SJSA1 (cell line): ENCODE measurements at places on chromosomes 6 and 20. TPM values are rescaled to one million over a fixed set of nuclear protein-coding genes. Genes with fewer than 3 reads are reported as not detected.
A peak's percentile ranks its signal among the peaks of the same experiment; 100 is the strongest.

DNA sequence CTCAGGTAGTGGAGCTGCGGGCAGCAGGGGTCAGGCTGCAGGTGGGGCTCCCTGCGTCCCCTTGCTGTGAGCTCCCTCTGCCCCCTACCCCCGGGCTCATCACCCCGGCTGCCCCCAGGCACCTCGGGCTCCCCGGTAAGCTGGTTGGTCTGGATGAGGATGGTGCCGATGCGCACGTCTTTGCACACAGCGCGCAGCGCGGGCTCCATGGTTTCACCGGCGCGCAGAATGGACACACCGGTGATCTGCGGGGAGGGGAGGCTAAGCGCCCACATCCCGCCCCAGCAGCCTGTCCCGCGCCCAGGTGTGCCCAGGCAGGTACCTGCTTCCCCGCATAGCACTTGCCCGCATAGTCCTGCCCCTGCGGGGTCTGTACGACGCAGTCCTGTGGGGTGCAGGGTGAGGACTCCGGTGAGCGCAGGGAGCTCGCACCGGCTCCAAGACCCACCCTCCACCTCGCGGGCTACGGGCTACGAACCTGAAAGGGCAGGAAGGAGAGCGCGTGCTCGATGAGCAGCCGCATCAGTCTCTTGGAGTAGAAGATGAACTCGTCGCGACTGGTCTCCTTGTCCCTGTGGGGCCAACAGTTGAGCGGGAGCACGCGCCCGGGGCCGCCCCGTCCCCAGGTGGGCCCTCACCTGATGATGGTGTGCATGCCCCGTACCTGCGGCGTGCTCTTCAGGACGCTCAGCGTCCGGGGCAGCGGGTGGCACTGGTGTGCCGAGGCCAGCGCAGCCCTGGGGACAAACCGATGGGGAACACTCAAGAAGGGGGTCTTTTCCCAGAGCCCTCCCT, 15.5 kb downstream of the UCKL1 start:
- peaks cover 72% of the 10 kb centered on the region for H3K36me3 ChIP-seq
- no peaks in the 10 kb centered on the region for H3K4me1 ChIP-seq
- no peak for DNase-seq
- no peaks in the 10 kb centered on the region for H3K27me3 ChIP-seq

- no peak overlapping the region for H3K27ac ChIP-seq
- no peak overlapping the region for H3K4me3 ChIP-seq
- no peak for DNase-seq
These were observed 9.5 kb downstream of the NPEPL1 start for GRCh38 chr20:58702161-58702510.

GRCh38 chr6:157410045-157410444, 29.1 kb downstream of the ZDHHC14 start:
- 0 out of 2 replicates have a peak, but pooled peaks cover 4% of the 10 kb centered on the region for H3K36me3 ChIP-seq
- peaks cover 12% of the 10 kb centered on the region for H3K4me1 ChIP-seq
- H3K4me3 ChIP-seq = no peak overlapping the region
- no peaks in the 10 kb centered on the region for H3K27me3 ChIP-seq
- DNase-seq = peak; percentile 55

- H3K36me3 ChIP-seq = no peaks in the 10 kb centered on the region
- H3K4me1 ChIP-seq = no peaks in the 10 kb centered on the region
- H3K27ac ChIP-seq = no peak overlapping the region
- H3K4me3 ChIP-seq = no peak overlapping the region
These were observed 152.9 kb downstream of the SOD2 start for GRCh38 chr6:159540152-159540551.

- H3K4me3 ChIP-seq = no peak overlapping the region
- peak; percentile 18 for DNase-seq
- H3K4me1 ChIP-seq = no peaks in the 10 kb centered on the region
- H3K36me3 ChIP-seq = no peaks in the 10 kb centered on the region
- H3K27me3 ChIP-seq = no peaks in the 10 kb centered on the region
These were observed 141.1 kb downstream of the PDSS2 start for GRCh38 chr6:107318100-107318736.

GRCh38 chr6:82385546-82385945, 21.9 kb downstream of the TPBG start:
- H3K27ac ChIP-seq = no peak overlapping the region
- peaks cover 3% of the 10 kb centered on the region; the same call in 1 of the 2 replicates for H3K4me1 ChIP-seq
- no peaks in the 10 kb centered on the region for H3K36me3 ChIP-seq
- no peak overlapping the region for H3K4me3 ChIP-seq

DNA sequence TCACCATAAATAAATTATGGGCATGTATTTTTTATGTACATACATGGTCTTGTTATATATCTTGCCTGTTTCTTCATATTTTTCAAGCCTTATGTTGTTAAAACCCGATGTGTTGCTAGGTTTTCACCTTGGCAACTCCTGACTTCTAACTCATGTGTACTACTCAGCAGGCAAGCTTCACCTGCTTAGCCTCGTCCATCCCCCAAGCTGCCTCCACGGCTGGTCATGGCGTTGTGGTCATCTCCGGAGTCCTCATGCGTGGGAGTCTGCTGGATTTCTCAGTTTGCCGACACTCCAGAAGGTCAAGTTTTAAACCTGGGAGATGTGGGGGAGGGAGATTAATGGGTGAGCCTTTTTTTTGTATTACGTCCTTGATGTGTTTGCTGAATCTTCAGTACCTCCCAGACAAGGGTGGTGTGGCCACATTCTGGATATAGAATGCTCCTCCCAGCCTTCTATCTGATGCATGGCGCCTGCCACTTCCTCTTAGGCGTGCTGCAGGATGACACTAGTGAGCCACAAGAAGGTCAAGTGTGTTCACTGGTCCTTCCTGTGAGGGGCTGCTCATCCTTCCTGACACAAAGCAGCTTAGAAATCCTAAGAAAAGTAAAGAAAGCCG, 26.6 kb upstream of the EDN3 start:
- DNase-seq = no peak
- no peak overlapping the region for H3K4me3 ChIP-seq
- H3K36me3 ChIP-seq = no peaks in the 10 kb centered on the region
- H3K27me3 ChIP-seq = peaks cover 42% of the 10 kb centered on the region
- H3K27ac ChIP-seq = no peak overlapping the region

DNA sequence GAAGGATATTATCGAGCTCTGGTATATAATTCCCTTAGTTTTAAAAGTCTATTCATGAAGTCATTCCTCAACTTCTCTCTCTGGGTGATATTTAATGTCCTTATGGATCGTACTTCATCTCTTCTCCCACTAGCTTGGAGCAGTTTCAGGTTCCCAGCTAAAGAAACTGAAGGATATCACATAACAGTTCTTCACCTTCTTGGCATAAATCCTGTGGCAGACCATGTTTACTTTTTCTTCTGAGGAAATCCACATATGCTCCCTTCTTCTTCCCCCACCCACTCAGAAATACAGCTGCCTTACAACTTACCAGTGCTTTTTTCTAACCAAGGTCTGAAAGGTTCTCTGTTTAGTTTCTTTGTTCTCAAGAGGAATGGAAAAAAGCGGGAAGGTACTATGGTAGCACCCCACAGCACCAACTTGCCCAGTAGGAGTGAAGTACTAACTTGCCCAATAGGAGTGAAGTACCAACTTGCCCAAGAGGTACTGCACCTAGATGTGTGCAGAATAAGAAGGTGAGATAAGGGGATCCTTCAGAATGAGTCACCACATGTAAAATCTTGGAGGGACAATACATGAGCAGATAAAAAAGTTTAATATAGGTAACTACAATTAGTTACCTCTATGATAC, 53.1 kb downstream of the TSPYL4 start:
- no peak overlapping the region for H3K27ac ChIP-seq
- no peaks in the 10 kb centered on the region for H3K27me3 ChIP-seq
- no peaks in the 10 kb centered on the region for H3K36me3 ChIP-seq
- no peak for DNase-seq

DNA sequence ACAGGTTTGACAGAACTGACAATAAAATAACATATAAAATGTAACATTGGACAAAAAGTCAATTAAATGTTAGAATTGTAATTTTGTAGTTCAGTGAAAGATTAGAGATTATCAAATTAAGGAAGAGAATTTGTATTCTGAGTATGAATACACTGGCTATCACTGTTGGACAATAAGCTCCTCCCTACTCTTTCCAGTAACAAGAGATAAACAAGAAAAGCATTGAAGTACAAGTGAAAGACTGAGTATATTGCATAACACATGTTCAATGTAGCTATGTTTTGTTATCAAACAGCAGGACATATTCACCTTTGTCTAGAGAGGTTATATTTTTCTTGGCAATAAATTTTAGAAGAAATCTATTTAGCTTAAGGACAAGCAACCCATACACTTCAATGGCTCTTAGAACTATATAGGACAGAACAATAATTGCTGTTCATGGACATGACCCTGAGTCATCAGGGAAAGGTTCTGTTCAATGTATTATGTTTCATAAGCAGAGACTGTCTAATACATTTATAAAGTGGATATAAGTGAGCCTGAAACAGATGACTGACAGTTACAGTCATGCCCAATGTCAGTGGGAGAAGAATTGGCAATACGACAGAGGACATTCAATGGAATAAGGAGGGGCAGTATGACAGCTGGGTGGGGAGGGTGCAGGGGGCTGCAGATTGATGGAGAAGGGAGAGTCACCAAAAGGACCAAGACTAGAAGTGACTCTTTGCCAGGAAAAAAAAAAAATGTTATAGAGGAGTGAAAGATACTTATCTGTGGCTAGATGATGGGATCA, 520.4 kb downstream of the FRK start:
- H3K27me3 ChIP-seq = no peaks in the 10 kb centered on the region
- no peak overlapping the region for H3K4me3 ChIP-seq
- no peak for DNase-seq
- H3K36me3 ChIP-seq = no peaks in the 10 kb centered on the region
- H3K27ac ChIP-seq = no peak overlapping the region

DNA sequence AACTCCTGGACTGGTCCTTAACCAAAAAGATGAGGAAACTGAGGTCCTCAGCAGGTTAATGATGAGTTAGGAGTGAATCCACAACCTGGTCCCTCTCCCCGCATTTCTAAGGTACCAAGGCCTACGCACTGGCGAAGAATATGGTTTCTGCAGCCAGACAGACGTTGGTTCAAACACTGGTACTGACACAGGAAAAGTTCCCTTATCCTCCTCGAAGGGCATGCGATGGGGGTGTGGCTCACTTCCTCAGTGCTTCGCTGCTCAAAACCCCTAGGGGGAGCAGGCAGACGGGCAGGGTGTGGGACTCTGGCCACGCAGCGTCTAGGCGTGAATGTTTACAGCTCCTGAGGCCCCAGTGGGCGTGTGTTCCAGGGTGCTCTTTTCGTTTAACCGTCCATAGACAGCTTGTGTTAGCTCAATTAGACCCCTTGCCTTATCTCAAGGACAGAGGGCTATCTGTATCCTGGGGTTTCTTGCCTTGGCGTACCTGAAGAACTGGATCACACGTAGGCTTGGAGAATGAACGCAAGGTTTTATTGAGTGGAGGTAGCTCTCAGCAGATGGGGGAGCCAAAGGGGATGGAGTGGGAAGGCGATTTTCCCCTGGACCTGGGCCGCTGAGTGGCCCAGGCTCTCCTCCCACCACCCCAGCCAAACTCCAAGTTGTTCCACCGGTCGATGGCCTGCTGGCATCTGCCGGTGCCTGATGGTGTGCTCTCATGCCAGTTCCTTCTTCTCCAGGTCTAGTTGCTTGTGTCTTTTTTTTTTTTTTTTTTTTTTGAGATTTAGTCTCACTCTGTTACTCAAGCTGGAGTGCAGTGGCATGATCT, 31.8 kb upstream of the PTPN1 start:
- H3K27ac ChIP-seq = no peak overlapping the region
- H3K36me3 ChIP-seq = no peaks in the 10 kb centered on the region
- no peaks in the 10 kb centered on the region for H3K27me3 ChIP-seq
- no peak overlapping the region for H3K4me3 ChIP-seq

- DNase-seq = no peak
- no peak overlapping the region for H3K27ac ChIP-seq
- peaks cover 24% of the 10 kb centered on the region for H3K4me1 ChIP-seq
- H3K27me3 ChIP-seq = no peaks in the 10 kb centered on the region
- no peaks in the 10 kb centered on the region for H3K36me3 ChIP-seq
These were observed 123.8 kb upstream of the TMEM170B start for GRCh38 chr6:11413728-11414127.

GRCh38 chr6:100613656-100614055, 148.9 kb upstream of the SIM1 start:
- H3K27ac ChIP-seq = no peak overlapping the region
- H3K36me3 ChIP-seq = peaks cover 12% of the 10 kb centered on the region
- no peaks in the 10 kb centered on the region for H3K4me1 ChIP-seq
- H3K4me3 ChIP-seq = no peak overlapping the region
- H3K27me3 ChIP-seq = no peaks in the 10 kb centered on the region

- peak; percentile 81 for DNase-seq
- peaks cover 12% of the 10 kb centered on the region for H3K36me3 ChIP-seq
- peaks cover 36% of the 10 kb centered on the region for H3K4me1 ChIP-seq
- no peaks in the 10 kb centered on the region for H3K27me3 ChIP-seq
- H3K27ac ChIP-seq = peak within 1 kb of the TSS; percentile 79
These were observed at the start of gene CD109 for GRCh38 chr6:73695619-73696421. CD109 (plus strand) TSS chr6:73696203; CDS start chr6:73696216, 13 bp downstream.

LIME1 gene
- total RNA-seq = 10.2 and 38.5 TPM in 2 replicates

SLC22A23 gene
- total RNA-seq = 0.53 and 2.7 TPM in 2 replicates

MYH7B gene
- total RNA-seq = not detected in 2 replicates

TRIM15 gene
- not detected in 2 replicates for total RNA-seq

VWA7 gene
- not detected in 2 replicates for total RNA-seq

BMP5 gene
- total RNA-seq = 1.6 TPM in 2 replicates

MLIP gene
- not detected in 2 replicates for total RNA-seq

MRAP2 gene
- total RNA-seq = not detected in 2 replicates

EZR gene
- total RNA-seq = 202 and 246 TPM in 2 replicates

MCHR2 gene
- not detected in 2 replicates for total RNA-seq
